ENCODE measurements at places on chromosomes 6 and 20. TPM values are rescaled to one million over a fixed set of nuclear protein-coding genes. Genes with fewer than 3 reads are reported as not detected.
A peak's percentile ranks its signal among the peaks of the same experiment; 100 is the strongest.

DNA sequence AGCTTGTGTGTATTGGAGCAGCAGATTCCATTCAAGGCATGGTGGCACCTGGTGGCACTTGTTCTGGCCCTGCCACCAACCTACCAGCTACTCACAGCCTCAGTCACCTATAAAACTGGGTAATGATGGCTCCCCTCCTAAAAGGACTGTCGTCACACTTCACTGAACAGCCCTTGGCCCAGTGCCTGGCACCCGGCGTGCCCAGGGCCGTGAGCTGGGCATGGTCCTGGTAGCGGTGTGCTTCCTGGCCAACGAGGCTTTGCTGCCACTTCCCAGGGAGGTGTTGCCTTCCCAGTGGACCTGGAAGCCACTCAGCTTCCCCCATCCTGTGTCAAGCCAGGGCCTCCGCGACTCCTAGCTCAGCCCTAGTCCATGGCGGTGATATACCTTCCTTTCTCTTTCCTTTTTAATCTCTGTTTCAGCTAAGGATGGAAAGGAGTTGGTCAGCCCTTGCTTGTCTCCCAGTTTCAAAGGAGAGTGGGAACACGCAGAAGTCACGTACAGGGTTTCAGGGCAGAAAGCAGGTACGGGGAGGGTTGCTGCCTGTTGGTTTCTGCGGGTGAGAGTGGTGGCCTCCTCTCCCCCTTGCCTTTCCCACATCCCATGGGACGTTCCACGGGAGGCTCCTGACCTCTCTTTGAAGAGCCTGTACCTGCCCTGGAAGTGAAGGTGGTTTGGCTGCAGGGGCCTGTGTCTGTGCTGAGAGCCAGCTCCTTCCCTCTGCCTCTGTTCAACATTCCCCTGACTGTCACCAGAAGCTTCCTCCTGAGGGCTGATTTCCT is 25.5 kb downstream of the ENTPD6 start:
- no peaks in the 10 kb centered on the region for H3K27me3 ChIP-seq
- H3K36me3 ChIP-seq, result peaks cover 11% of the 10 kb centered on the region
- peaks cover 17% of the 10 kb centered on the region for H3K4me1 ChIP-seq

- no peaks in the 10 kb centered on the region for H3K36me3 ChIP-seq
- DNase-seq, result peak; percentile 66
- no peak within 1 kb of the TSS for H3K4me3 ChIP-seq
- peaks cover 51% of the 10 kb centered on the region for H3K27me3 ChIP-seq
Observed at GRCh38 chr20:675453-676314, at the start of gene SCRT2. TSS of gene SCRT2 (minus strand) at chr20:675802. CDS start at chr20:675601, 201 bp downstream.

Gene ID4
- 0.83 TPM for total RNA-seq

GRCh38 chr20:36873498-36874189 is 2.3 kb upstream of the TLDC2 start:
- no peaks in the 10 kb centered on the region for H3K27me3 ChIP-seq
- no peaks in the 10 kb centered on the region for H3K36me3 ChIP-seq
- DNase-seq, result peak; percentile 28
- no peak overlapping the region for H3K27ac ChIP-seq

Gene PNLDC1
- total RNA-seq, result not detected

Data from fibroblast of lung (primary cell).